Forelimb muscle (tissue), 1 donor: ENCODE measurements at places on chromosomes 12 and 14.

DNA sequence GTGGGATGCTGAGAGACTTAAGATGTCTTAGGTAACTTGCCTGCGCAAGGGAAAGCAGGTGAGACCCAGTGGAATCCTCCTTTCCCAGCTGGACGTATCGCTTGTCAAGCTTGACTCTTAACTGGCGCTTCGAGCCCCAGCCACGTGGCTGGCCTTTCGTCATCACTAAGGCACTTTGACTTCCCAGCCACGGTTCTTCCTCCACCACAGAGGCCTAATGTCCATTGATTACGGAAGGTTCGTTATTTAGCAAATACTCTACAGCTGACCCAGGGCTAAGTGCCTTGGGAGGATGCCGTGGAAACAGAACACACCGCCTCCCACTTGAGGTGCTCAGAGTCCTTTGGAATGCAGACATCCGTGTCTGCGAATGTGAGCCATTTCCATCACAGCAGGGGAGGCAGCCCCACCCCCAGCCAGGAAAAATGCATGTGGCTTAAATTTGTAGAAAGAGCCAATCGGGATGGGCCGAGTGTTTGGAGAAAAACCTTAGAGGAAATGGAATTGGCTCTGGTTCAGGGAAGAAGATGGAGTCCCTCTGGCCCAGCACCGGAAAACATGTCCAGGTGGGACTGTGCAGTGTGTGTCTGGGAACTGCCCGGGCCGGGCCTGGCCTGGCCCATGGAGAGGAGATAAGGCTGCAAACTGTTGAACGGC is 115.7 kb downstream of the PLXNC1 start:
- DNase-seq, result no peak

DNA sequence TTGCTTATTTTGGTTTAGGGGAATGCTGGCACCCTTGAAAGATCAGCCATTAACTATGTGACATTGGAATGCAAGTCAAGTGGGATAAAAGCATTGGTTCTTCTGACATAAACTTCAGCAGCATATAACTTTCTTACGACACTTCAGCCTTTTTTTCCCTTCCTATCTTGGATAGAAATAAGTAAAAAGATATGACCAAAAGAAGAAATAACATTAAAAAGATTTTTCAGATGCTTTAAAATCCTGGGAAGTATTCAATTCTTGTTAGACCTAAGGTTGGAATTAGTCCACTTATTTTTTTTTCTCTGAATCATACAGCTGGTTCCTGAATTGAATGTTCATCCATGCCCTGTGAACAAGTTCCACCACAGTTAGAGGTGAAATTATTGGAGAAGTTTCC is 85.6 kb upstream of the TSPAN8 start:
- DNase-seq, result no peak

- DNase-seq, result no peak
Observed at GRCh38 chr12:19410211-19410610, 29.1 kb upstream of the AEBP2 start.

DNA sequence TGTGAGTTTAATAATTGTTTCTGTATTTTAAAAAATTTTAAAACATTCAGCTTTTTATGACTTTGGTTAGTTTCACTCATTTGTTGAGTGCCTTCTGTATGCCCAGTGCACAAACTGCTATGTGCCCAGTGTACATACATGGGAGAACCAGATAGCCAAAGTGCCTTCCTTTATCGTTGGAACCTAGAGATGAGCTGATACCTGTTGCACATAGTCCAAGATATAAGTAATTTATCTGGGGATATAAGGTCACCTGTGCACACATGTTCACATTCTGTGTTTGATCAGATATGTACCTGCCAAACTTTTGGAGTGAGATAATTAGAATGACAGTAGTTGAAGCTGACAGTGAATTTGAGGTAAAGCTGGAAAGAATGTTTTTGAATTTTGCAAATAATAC is 37.9 kb downstream of the RAB21 start:
- DNase-seq, result no peak

DNA sequence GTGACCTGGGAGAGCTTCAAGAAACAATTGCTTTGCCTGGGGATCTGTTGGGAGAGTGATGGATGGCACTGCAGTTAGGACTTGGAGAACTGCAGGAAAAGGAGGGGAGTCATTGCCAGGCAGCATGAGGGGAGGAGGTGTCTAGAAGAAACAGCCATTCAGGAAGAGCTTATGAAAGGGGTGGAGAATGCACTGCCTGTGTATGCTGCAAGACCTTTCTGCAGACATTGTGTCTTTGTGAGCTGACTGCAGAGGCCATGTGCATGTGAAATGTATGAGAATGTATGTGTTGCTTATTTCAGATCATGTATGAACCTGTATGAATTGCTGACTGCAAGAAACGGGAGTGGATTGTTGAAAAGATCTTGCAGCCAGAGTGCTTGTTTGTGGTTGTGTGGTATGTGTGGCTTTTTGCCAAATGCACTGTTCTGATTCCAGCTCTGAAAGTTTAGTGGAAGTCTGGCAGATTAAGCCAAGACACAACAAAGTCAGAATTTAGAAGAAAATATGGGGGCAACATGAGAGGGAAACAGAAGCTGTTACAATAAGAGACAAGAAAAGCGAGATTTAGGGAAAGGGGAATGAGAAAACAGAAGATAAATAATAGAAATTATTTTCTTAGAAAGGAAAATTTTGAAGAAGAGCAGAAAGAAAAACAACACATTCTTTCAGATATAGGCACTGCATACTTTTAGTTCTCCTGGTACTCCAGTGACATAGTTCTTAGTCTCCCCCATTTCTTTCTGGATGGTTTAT is 9.8 kb upstream of the RIMKLB start:
- no peak for DNase-seq

- no peak for DNase-seq
Observed at GRCh38 chr14:21093018-21093417, 5.4 kb downstream of the ZNF219 start.

- no peak for DNase-seq
Observed at GRCh38 chr14:60723116-60723906, 840 bp downstream of the SIX4 start.

- DNase-seq, result no peak
Observed at GRCh38 chr12:123879691-123880090, 92.9 kb downstream of the CCDC92 start.

GRCh38 chr12:87320724-87321123 is 708.5 kb downstream of the C12orf50 start:
- DNase-seq, result no peak

DNA sequence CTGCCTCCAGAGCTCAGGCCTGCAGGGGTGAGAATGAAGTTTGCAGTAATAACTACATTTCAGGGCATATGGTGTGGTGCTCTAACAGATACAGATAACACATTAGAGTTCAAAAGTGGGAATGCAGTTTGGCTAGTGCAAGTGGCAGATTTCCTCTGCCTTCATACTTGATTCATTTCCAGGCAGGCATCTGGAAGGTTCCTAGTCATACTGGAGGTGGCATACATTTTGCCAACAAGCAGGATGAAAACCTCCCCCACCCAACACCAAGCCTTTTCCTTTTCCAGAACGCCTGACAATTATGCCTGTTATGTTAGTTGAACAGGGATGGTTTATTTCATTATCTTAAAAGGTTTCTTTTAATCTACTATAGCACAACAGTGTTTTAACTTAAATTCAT is 24.3 kb downstream of the VTI1B start:
- DNase-seq, result no peak

GRCh38 chr14:100376751-100377171 is 53.6 kb downstream of the SLC25A47 start:
- no peak for DNase-seq

GRCh38 chr14:51341338-51341737 is 101.3 kb downstream of the TMX1 start:
- no peak for DNase-seq

DNA sequence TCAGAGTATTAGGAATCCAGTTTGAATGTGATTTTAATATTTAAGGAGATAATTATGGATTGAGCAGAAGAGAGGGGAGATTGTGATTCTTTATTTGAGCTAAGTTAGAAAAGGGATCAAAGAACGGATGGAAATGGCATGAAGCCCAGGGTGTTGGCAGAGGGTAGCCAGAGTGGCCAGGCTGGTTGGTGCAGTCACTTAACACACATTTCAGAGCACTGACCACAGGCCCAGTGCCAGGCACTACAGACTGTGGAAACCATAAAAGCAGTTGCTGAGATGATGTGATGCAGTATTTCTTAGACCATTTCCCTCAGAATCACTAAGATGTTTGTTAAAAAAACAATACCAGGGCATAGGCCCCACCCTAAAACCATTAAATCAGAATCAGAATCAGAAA is 167.7 kb upstream of the AMIGO2 start:
- DNase-seq, result no peak
